Stimulated activated CD8-positive, alpha-beta memory T cell treated with anti-CD3 and anti-CD28 coated beads, Interleukin-15, amount 100 ng/mL, for 1 hour (primary cell): ENCODE measurements at places on chromosomes 2 and 18.
A peak's percentile ranks its signal among the peaks of the same experiment; 100 is the strongest.

DNA sequence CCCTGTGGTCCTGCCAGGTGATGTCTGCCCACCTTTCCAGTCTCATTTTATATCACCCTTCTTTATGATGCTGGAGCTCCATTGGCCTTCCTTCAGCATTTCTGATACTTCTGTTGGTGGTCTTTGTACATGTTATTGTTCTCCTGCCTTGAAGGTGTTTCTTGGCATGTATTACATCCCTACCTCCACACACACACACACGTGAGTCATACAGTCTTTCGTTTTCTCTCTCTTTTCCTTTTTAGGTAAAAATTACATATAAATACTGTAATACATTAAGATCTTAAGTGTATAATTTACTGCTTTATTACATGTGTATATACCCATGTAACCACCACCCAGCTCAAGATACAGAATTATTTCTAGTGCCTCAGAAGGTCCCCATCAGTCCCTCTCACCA, 10.2 kb upstream of the ADGRF3 start:
- DNase-seq = no peak

- DNase-seq = no peak
These were observed 21.6 kb downstream of the ASAP2 start for GRCh38 chr2:9228088-9228751.

- no peak for DNase-seq
These were observed 6.0 kb upstream of the UGT1A5 start for GRCh38 chr2:233706720-233707119.

DNA sequence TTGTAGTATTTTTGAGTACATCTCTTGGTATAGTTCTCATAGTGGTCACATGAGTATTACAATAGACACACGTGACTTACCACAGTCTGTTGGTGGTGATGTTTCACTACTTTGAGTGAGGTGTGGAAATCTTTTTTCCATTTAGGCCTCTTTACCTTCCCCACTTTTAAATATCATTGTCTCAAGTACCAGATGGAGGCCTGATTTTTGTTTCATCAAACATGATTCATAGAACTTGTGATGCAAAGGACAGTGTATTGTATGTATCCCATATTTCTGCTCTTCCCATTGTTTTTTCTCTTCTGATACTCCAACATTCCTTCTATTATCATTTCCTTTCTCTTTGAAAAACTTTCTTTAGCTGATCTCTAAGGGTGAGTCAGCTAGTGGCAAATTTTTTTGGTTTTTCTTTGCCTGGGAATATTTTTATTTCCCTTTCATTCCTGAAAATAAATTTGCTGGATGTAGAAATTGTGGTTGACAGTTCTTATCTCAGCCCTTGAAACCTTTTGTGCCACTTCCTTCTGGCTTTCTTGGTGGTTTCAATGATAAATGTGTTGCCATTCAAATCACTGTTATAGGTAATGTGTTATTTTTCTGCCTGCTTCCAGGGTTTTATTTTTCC, 32.8 kb downstream of the RFX8 start:
- no peak for DNase-seq

- DNase-seq = no peak
These were observed 323.3 kb downstream of the TGIF1 start for GRCh38 chr18:3773303-3773702.

- DNase-seq = no peak
These were observed 223.8 kb downstream of the FBXO15 start for GRCh38 chr18:73923866-73924265.

DNA sequence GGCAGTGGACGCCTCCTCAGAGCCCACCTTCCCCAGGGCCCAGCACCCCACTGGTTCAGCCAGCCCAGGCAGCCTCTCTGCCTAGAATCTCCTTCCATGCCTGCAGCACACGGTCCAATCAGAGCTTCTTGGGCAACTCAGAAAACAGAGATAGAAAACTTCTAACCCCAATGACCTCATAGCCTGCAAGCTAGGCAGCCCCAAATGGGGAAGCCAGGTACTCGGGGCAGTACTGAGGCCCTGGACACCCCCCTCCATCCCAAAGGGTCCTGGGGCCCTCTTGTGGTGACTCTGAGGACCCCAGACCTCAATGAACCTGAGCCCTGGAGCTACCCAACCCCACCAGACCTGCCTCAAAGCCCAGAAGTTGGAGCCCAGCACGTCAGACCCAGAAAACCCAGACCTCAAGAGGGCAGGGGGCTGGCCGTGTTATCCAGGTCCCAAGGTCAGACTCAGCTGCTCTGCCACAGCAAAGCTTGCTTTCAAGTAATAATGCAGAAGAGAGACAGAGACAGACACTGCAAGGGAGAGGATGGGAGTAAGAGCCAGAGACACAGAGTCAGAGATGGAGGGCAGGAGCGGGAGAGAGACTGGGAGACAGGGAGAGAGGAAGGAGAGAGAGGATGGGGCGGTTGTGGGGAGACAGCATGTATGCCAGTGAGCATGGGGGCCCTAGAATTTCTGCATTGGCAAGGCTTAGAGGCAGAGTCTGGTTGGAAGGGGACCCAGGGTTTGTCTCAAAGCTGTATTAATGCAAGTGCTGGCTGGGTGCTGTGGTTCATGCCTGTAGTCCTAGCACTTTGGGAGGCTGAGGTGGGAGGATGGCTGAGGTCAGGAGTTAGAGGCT, 28.2 kb downstream of the SERTAD2 start:
- DNase-seq = no peak

GRCh38 chr2:42136782-42137124, 32.4 kb upstream of the EML4 start:
- DNase-seq = no peak

- no peak for DNase-seq
These were observed 36.4 kb downstream of the PKDCC start for GRCh38 chr2:42084231-42084671.

GRCh38 chr2:200379481-200380090, 73.1 kb downstream of the SPATS2L start:
- no peak for DNase-seq

GRCh38 chr2:58900246-58901027, 659.3 kb upstream of the FANCL start:
- no peak for DNase-seq

DNA sequence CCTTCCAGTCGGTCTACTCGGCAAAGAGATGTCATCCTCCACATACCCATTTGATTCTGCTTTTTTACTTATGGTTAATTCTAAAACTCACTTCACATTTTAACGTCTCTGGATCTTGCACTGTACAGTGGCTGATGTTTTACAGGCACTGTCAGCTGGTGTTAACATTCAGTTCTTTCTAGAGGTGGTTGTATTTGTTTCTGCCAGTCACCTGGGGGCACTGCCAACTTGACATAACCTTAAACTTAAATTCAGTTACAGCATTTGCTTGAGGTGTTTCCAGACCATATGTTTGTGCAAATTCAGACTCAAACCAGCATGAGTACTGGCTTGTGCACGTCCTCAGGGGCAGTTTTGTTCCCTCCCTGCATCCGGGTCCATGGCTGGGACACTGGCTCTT, 5.3 kb upstream of the TMEM185B start:
- DNase-seq = no peak

- DNase-seq = no peak
These were observed 362.8 kb downstream of the CBLN2 start for GRCh38 chr18:72181241-72181764.

- no peak for DNase-seq
These were observed 756.6 kb downstream of the RNF144A start for GRCh38 chr2:7673853-7674252.

GRCh38 chr2:155310589-155310988, 612.1 kb downstream of the KCNJ3 start:
- no peak for DNase-seq

DNA sequence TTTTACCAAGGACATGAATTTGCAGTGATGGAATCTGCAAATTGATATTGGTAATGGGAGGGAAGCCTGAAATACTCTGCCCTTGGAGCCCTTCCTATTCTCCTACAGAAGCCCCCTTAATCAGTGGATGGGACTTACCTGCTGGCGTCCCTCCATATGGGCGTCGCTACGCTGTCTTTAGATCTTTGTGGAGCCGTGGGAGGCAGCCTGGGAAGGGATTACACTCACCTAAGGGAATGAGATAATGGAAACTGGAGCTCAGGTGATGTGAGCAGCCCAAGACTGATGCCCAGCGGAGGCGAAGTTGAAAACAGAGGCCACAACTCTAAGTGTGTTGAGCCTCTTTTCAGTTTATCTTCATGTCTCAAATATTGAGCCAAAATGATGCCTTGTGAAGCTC, 306.6 kb downstream of the MYCN start:
- DNase-seq = no peak

GRCh38 chr2:226002438-226002837, 602.9 kb downstream of the NYAP2 start:
- DNase-seq = no peak

GRCh38 chr2:150178591-150178990, 308.9 kb downstream of the RND3 start:
- DNase-seq = no peak

- DNase-seq = no peak
These were observed 1.0 kb upstream of the PRKD3 start for GRCh38 chr2:37325625-37326071.

- peak; percentile 63 for DNase-seq
These were observed 14.6 kb upstream of the NFATC1 start for GRCh38 chr18:79380816-79381806.

GRCh38 chr2:3094999-3095958, 282.3 kb downstream of the EIPR1 start:
- DNase-seq = no peak

DNA sequence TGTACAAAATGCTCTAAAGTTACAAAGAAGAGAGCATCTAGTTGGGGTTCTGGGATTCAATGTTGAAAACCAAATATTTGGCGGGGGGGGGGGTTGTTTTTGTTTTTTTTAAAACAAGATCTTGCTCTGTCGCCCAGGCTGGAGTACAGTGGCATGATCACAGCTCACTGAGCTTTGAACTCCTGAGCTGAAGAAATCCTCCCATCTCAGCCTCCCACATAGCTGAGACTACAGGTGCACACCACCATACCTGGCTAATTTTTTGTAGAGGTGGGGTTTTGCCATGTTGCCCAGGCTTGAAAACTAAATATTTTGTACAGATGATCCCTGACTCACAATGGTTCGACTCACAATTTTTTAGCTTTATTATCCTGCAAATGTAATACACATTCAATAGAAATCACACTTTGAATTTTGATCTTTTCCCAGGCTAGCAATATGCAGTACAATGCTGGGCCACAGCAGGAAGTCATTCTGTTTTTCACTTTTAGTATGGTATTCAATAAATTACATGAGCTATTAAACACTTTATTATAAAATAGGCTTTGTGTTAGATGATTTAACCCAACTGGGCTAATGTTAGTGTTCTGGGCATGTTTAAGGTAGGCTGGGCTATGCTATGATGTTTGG, 7.6 kb downstream of the BARD1 start:
- no peak for DNase-seq

GRCh38 chr18:57649556-57650500, 28.2 kb upstream of the NARS1 start:
- no peak for DNase-seq

DNA sequence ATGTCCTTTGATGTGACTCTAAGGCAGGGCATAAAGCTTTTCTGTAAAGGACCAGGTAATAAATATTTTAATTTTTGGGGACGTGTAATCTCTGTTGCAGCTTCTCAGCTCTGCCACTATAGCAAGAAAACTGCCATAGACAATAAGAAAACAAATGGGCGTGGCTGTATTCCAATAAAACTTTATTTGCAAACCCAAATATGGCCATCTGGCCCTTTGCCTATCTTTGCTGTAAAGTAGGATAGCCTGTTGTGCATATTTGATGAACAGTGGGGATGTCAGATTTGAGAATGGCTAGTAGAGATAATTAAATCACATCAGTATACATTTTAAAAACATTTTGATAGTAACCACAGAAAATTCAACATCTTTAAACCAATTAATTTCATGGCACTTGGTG, 95.6 kb upstream of the NOSTRIN start:
- DNase-seq = no peak

DNA sequence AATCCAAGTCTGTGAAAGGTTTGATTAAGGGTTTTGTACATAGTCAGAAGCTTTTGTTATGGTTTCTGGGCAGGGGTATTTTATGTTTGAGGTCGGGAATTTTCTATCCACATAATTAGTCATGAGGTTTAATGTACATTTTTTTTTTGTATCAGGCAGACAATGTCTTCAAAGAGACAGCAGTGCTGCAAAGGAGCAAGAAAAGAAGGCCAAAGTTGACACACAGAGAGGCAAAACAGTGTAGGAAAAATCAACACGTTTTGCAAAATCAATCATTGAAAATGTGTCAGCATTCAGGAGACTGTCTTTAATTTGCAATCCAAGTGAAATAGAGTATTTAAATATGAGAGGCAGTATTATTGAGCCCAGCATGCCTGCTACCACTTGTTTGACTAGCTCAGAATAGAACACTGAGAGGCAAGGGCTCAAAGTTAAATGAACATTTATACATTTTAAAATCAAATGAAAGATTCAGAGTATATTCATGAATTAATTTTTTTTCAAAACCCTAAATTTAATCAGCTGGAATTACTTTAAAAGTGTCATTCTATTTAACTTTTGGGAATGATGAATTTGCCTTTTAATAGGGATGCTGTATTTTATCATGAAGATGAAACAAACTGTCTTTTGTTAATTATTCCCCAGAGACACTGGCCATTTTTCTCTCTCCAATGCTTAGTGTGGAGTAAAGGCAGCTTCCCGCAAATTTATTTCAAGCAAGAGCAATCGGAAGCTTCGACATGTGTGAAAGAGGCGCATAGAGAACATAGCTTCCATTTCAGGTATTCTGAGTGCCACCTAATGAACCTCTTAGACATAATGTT, 11.3 kb downstream of the VRK2 start:
- no peak for DNase-seq

- no peak for DNase-seq
These were observed 1.0 kb downstream of the HDLBP start for GRCh38 chr2:241314226-241315092.

DNA sequence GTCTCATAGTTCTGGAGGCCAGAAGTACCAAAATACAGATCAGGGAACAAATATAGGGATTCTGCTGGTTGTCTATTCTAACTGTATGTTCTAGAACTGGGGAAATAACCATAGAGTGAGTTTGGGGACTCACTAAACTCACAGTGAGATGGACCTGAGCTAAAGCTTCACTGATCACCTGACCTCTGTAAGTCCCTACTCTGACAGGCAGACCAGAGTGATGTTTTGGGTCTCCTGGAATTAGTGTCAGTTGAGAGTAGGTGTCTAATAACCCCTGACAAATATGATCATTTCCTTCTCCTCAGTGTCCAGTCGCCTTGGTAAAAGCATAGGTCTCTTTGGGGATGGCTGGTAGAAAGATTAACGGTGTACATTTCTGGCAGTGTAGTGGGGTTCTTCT, 14.2 kb downstream of the PIKFYVE start:
- DNase-seq = no peak
